ENCODE measurements at places on chromosomes 4 and X.

DNA sequence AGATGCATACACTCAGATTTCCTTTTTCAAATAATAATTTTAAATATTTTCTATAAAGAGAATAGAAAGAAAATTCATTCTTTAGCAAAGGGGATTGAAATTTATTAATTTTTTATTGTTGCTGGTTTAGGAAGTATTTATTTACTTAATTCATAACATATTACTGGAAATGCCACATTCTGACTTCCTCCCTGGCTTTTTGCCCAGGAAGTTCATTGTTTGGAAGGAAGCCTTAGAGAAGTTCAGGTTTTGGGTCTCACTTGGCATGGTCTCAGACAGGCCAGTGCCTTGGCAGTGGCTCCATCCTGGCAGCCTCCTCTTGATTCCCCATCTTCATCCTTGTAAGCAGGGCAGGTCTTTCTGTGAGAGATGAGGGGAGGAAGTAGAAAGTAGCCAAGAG lies 50.5 kb downstream of the IL15 start:
- no peak for DNase-seq

DNA sequence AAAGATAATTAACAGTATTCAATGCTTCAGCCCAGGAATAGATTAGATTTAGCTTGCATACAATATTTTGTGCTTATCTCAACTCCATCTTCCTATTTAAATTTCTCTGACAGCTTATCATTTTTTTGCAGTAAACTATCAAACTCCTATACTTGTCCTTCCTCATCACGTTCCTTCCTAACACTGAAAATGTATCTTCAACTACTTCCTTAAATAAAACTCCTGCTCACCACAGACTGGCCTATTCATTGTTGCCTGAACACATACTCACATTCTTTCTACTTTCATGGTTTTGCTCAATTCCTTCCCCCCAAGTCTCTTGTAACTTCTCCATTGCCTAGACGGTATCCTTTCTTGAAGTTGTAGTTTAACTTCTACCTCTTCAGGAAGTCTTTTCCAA lies 28.5 kb upstream of the PTPN13 start:
- DNase-seq = no peak

- DNase-seq = no peak
Measured at GRCh38 chr4:27702730-27703431, 842.2 kb downstream of the STIM2 start.

- no peak for DNase-seq
Measured at GRCh38 chr4:11119474-11119873, 309.2 kb downstream of the HS3ST1 start.

GRCh38 chr4:180538384-180539057 lies 1704.7 kb upstream of the TENM3 start:
- DNase-seq = no peak
